ENCODE measurements at places on chromosomes 4 and X. TPM values are rescaled to one million over a fixed set of nuclear protein-coding genes. Genes with fewer than 3 reads are reported as not detected.

The DSPP gene
- not detected for total RNA-seq

The SH3BGRL gene
- 39.9 TPM for total RNA-seq

The TXK gene
- total RNA-seq: 0.15 TPM

The GIMD1 gene
- total RNA-seq: not detected

The HOPX gene
- total RNA-seq: not detected

The GPRASP1 gene
- 0.21 TPM for total RNA-seq

The RXFP1 gene
- not detected for total RNA-seq

The GUCY1A1 gene
- total RNA-seq: not detected

The CPE gene
- total RNA-seq: 1.4 TPM

The PLK4 gene
- total RNA-seq: 13.2 TPM

The SLC10A7 gene
- total RNA-seq: 2.2 TPM

The DMP1 gene
- total RNA-seq: not detected

The MAGEA12 gene
- 0.15 TPM for total RNA-seq

Data from A549 treated with Hydrocortisone at 1 μM for 4 hours (cell line).